ENCODE measurements at places on chromosomes 1 and 21. TPM values are rescaled to one million over a fixed set of nuclear protein-coding genes. Genes with fewer than 3 reads are reported as not detected.

Gene ETNK2
- 13.7 TPM for total RNA-seq

Gene LMX1A
- total RNA-seq: 0.22 TPM

Gene ZBED6
- 52.3 TPM for total RNA-seq

Gene PLA2G2C
- total RNA-seq: 0.36 TPM

Gene DIO1
- not detected for total RNA-seq

Gene SARS1
- 123 TPM for total RNA-seq

Gene EPHB2
- total RNA-seq: 22.6 TPM

Gene NOS1AP
- total RNA-seq: 9.1 TPM

Gene MYBPH
- not detected for total RNA-seq
